WTC11 (cell line): ENCODE measurements at places on chromosomes 1 and 21. TPM values are rescaled to one million over a fixed set of nuclear protein-coding genes. Genes with fewer than 3 reads are reported as not detected.

The SFN gene
- 8.0 to 14.3 TPM (median 8.0 TPM) in 3 replicates for total RNA-seq

The VWA5B1 gene
- 1.1 to 1.5 TPM (median 1.4 TPM) in 3 replicates for total RNA-seq

The C4BPA gene
- 0.23 to 0.39 TPM (median 0.30 TPM) in 3 replicates for total RNA-seq

The TRIM67 gene
- total RNA-seq: not detected in 3 replicates

The KIF21B gene
- total RNA-seq: 17.8 to 19.4 TPM (median 18.0 TPM) in 3 replicates

The FCRL2 gene
- total RNA-seq: not detected in 3 replicates

The RCSD1 gene
- 0.23 to 0.71 TPM (median 0.50 TPM) in 3 replicates for total RNA-seq

The MTARC2 gene
- total RNA-seq: 12.5 to 15.5 TPM (median 15.2 TPM) in 3 replicates

The TMIGD3 gene
- total RNA-seq: not detected in 3 replicates

The FCRLB gene
- 0.16 to 0.50 TPM (median 0.37 TPM) in 3 replicates for total RNA-seq

The TGFB2 gene
- 1.0 to 2.5 TPM (median 1.5 TPM) in 3 replicates for total RNA-seq

The BARHL2 gene
- total RNA-seq: not detected in 3 replicates

The PADI1 gene
- total RNA-seq: 0.15 to 0.57 TPM (median 0.18 TPM) in 3 replicates

The TSPEAR gene
- 2.1 to 2.9 TPM (median 2.7 TPM) in 3 replicates for total RNA-seq

The FCGR1A gene
- total RNA-seq: not detected in 3 replicates

The LYSMD1 gene
- total RNA-seq: 6.3 to 7.8 TPM (median 6.9 TPM) in 3 replicates

The CNR2 gene
- not detected in 3 replicates for total RNA-seq

The IFNLR1 gene
- 6.6 to 7.9 TPM (median 7.7 TPM) in 3 replicates for total RNA-seq

The GUCA2A gene
- total RNA-seq: not detected in 3 replicates

The GRIK1 gene
- 0.09 to 0.11 TPM in 2 of 3 replicates, not detected in the other for total RNA-seq

The OPRD1 gene
- total RNA-seq: 2.2 to 3.1 TPM (median 2.5 TPM) in 3 replicates

The MEX3A gene
- 66.3 to 79.1 TPM (median 70.6 TPM) in 3 replicates for total RNA-seq

The KCNJ15 gene
- 0.14 to 0.57 TPM in 2 of 3 replicates, not detected in the other for total RNA-seq

The NBPF6 gene
- total RNA-seq: not detected in 3 replicates

The ARHGAP30 gene
- total RNA-seq: 0.39 to 0.92 TPM (median 0.52 TPM) in 3 replicates

The VSIG8 gene
- not detected in 3 replicates for total RNA-seq

The DCST2 gene
- 0.83 to 1.8 TPM (median 1.6 TPM) in 3 replicates for total RNA-seq

The SLFNL1 gene
- 0.05 TPM in 1 of 3 replicates, not detected in the others for total RNA-seq

The TPTE gene
- total RNA-seq: not detected in 3 replicates

The AIM2 gene
- total RNA-seq: 1.1 to 1.6 TPM (median 1.4 TPM) in 3 replicates

The GCSAML gene
- not detected in 3 replicates for total RNA-seq

The SYNC gene
- 0.09 to 0.21 TPM (median 0.11 TPM) in 3 replicates for total RNA-seq

The ROR1 gene
- total RNA-seq: 54.6 to 56.3 TPM (median 55.2 TPM) in 3 replicates

The CADM3 gene
- total RNA-seq: 5.1 to 5.5 TPM (median 5.3 TPM) in 3 replicates

The MYOG gene
- total RNA-seq: not detected in 3 replicates

The APCS gene
- 0.44 to 0.66 TPM (median 0.64 TPM) in 3 replicates for total RNA-seq

The CATSPERE gene
- 0.30 to 0.66 TPM (median 0.46 TPM) in 3 replicates for total RNA-seq

The TMEM82 gene
- 0.48 to 1.4 TPM (median 0.94 TPM) in 3 replicates for total RNA-seq

The RBP7 gene
- total RNA-seq: 3.2 to 4.9 TPM (median 4.3 TPM) in 3 replicates
